ENCODE measurements at places on chromosomes 1 and 21.

GRCh38 chr1:52739699-52740467 lies 13.6 kb downstream of the ZYG11B start:
- no peak overlapping the region for H3K4me3 ChIP-seq
- no peak for DNase-seq
- H3K4me1 ChIP-seq = peaks cover 10% of the 10 kb centered on the region
- H3K27me3 ChIP-seq = no peaks in the 10 kb centered on the region
- H3K36me3 ChIP-seq = no peaks in the 10 kb centered on the region
- H3K27ac ChIP-seq = no peak overlapping the region

- peaks cover 15% of the 10 kb centered on the region for H3K4me1 ChIP-seq
- peaks cover 26% of the 10 kb centered on the region for H3K27me3 ChIP-seq
- H3K4me3 ChIP-seq = peak overlapping the region; percentile 76
- no peaks in the 10 kb centered on the region for H3K36me3 ChIP-seq
- peak overlapping the region; percentile 78 for H3K27ac ChIP-seq
- no peak for DNase-seq
Measured at GRCh38 chr1:6491966-6492365, 499 bp upstream of the PLEKHG5 start.

- peaks cover 2% of the 10 kb centered on the region for H3K4me1 ChIP-seq
- no peak overlapping the region for H3K27ac ChIP-seq
- H3K4me3 ChIP-seq = no peak overlapping the region
- no peaks in the 10 kb centered on the region for H3K36me3 ChIP-seq
- peaks cover 4% of the 10 kb centered on the region for H3K27me3 ChIP-seq
- no peak for DNase-seq
Measured at GRCh38 chr1:151377150-151377884, 4.8 kb upstream of the SELENBP1 start.

DNA sequence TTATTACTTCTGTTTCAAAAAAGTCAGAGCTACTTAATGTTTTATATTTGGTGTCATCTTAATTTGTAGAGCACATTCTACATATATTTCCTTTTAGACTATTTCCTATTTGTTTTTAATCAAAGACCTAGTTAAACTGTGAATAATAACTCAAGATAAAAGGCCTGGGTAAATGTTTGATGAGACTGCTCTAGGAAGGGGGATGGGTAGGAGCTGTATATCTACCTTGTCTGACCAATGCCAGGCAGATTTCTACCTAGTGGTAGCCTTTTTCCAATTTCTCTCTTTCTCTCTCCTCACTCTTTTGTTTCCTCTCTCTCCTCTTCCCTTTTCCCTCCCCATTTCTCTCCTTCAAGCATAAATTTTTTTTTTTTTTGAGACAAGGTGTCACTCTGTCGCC lies 31.9 kb upstream of the IVNS1ABP start:
- no peak overlapping the region for H3K27ac ChIP-seq
- no peak overlapping the region for H3K4me3 ChIP-seq
- DNase-seq = no peak
- H3K27me3 ChIP-seq = no peaks in the 10 kb centered on the region
- peaks cover 2% of the 10 kb centered on the region for H3K36me3 ChIP-seq

DNA sequence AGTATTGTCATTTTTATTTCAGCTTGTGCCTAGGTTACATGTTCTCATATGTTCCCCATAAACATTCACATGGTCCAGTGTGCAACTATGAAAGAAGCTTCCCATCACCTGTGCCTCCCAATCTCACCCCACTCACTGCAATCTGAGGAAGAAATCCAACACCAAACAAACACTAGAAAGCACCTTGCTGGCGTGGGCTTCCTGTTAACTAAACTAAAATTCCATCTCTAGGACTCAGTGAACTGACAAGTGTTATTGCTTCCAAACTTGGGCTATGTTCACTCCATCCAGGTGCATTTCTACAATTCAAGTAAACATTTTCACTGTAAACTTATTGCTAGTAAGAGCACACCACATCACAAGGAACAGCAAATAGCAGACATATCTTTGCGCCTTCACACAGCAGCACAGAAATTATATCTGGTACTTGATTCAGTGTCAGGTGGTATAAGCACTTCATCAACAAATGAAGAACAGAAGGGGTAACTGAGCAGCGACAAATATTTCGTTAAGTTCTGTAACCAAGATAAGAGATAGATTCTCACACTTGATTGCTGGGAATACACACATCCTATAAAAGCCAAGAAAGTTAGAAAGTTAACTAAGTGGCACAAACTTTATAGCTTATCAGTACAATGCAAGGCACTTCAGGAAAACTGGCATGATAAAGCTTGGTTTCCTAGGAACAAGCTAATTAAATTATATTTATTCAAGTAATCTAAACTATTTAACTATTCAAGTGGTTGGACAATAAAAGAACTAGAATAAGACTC lies 8.9 kb upstream of the KCNJ15 start:
- peaks cover 37% of the 10 kb centered on the region for H3K4me1 ChIP-seq
- no peak for DNase-seq
- H3K27me3 ChIP-seq = peaks cover 60% of the 10 kb centered on the region
- no peaks in the 10 kb centered on the region for H3K36me3 ChIP-seq

GRCh38 chr21:33544451-33545195 lies 1.8 kb downstream of the SON start:
- peaks cover 56% of the 10 kb centered on the region for H3K36me3 ChIP-seq
- peak overlapping the region; percentile 98 for H3K4me3 ChIP-seq
- peaks cover 27% of the 10 kb centered on the region for H3K4me1 ChIP-seq
- no peak for DNase-seq
- H3K27ac ChIP-seq = peak overlapping the region; percentile 100

DNA sequence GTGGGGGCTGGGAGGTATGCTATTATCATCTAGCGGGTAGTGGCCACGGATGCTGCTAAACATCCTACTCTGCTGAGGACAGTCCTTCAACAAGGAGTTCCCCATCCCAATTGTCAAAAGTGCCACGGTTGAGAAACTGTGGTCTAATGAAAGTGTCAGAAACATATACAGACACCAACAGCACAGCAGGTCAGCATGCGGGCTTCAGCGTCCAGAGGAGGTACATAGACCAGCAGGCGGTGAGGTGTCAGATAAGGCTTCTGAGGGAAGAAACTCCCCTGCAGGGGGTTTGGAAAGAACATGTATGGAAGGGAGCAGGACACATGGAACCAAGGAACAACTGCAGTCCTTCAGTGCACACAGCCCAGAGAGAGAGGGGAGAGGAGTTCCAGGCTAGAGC lies 4.8 kb upstream of the TTC4 start:
- no peak overlapping the region for H3K27ac ChIP-seq
- no peak for DNase-seq
- no peak overlapping the region for H3K4me3 ChIP-seq
- no peaks in the 10 kb centered on the region for H3K36me3 ChIP-seq
- H3K27me3 ChIP-seq = no peaks in the 10 kb centered on the region

Measured in T-helper 2 cell treated with Interferon-gamma antibody and Interleukin-4, amounts not matched to agents 5 μg/mL and 100 μg/mL, for 36 hours (primary cell).